Subcutaneous preadipocyte (primary cell): ENCODE measurements at places on chromosomes 6 and 20. TPM values are rescaled to one million over a fixed set of nuclear protein-coding genes. Genes with fewer than 3 reads are reported as not detected.

The HCRTR2 gene
- not detected in 2 replicates for total RNA-seq

The SLC17A3 gene
- not detected in 2 replicates for total RNA-seq

The GPR63 gene
- total RNA-seq, result 0.37 and 0.98 TPM in 2 replicates

The PIGU gene
- 14.5 and 16.2 TPM in 2 replicates for total RNA-seq

The RIPK1 gene
- 13.2 and 15.8 TPM in 2 replicates for total RNA-seq

The MEP1A gene
- total RNA-seq, result not detected in 2 replicates

The ENPP3 gene
- under 0.01 TPM in 1 of 2 replicates, not detected in the other for total RNA-seq

The VPS52 gene
- 31.6 and 39.5 TPM in 2 replicates for total RNA-seq

The KHDC1 gene
- total RNA-seq, result 2.5 and 2.6 TPM in 2 replicates

The MRAP2 gene
- 1.4 and 2.2 TPM in 2 replicates for total RNA-seq

The HLA-DQB1 gene
- not detected in 2 replicates for total RNA-seq

The TBXT gene
- total RNA-seq, result not detected in 2 replicates

The SGK1 gene
- 40.5 and 42.6 TPM in 2 replicates for total RNA-seq

The VSX1 gene
- total RNA-seq, result not detected in 2 replicates

The CRISP2 gene
- total RNA-seq, result not detected in 2 replicates

The CABLES2 gene
- total RNA-seq, result 1.1 and 1.6 TPM in 2 replicates

The STX11 gene
- 1.5 and 1.6 TPM in 2 replicates for total RNA-seq

The RIMS4 gene
- not detected in 2 replicates for total RNA-seq

The BNIP5 gene
- not detected in 2 replicates for total RNA-seq

The ZSCAN12 gene
- total RNA-seq, result 4.4 and 5.1 TPM in 2 replicates

The TMEM74B gene
- not detected in 2 replicates for total RNA-seq

The LY6G6C gene
- total RNA-seq, result not detected in 2 replicates

The HCK gene
- total RNA-seq, result not detected in 2 replicates

The XKR7 gene
- total RNA-seq, result not detected in 2 replicates

The BAK1 gene
- 10.3 and 15.2 TPM in 2 replicates for total RNA-seq

The RXRB gene
- total RNA-seq, result 17.6 and 20.5 TPM in 2 replicates

The OGFRL1 gene
- total RNA-seq, result 14.3 and 22.1 TPM in 2 replicates

The PANK2 gene
- total RNA-seq, result 38.6 and 47.7 TPM in 2 replicates

The TRAPPC3L gene
- not detected in 2 replicates for total RNA-seq

The MDC1 gene
- total RNA-seq, result 6.2 and 10.0 TPM in 2 replicates

The SLC22A16 gene
- total RNA-seq, result not detected in 2 replicates
